ENCODE measurements at places on chromosomes 7 and 10. TPM values are rescaled to one million over a fixed set of nuclear protein-coding genes. Genes with fewer than 3 reads are reported as not detected.

- no peak overlapping the region for H3K27ac ChIP-seq
- no peaks in the 10 kb centered on the region for H3K27me3 ChIP-seq
- no peak for DNase-seq
- peaks cover 13% of the 10 kb centered on the region for H3K4me1 ChIP-seq
These were observed 120.6 kb downstream of the CLEC2L start for GRCh38 chr7:139643951-139644585.

GRCh38 chr7:2172311-2173188 lies 60.2 kb downstream of the MAD1L1 start:
- no peaks in the 10 kb centered on the region for H3K27me3 ChIP-seq
- no peak for DNase-seq
- H3K4me1 ChIP-seq: peaks cover 47% of the 10 kb centered on the region
- no peak overlapping the region for H3K4me3 ChIP-seq

DNA sequence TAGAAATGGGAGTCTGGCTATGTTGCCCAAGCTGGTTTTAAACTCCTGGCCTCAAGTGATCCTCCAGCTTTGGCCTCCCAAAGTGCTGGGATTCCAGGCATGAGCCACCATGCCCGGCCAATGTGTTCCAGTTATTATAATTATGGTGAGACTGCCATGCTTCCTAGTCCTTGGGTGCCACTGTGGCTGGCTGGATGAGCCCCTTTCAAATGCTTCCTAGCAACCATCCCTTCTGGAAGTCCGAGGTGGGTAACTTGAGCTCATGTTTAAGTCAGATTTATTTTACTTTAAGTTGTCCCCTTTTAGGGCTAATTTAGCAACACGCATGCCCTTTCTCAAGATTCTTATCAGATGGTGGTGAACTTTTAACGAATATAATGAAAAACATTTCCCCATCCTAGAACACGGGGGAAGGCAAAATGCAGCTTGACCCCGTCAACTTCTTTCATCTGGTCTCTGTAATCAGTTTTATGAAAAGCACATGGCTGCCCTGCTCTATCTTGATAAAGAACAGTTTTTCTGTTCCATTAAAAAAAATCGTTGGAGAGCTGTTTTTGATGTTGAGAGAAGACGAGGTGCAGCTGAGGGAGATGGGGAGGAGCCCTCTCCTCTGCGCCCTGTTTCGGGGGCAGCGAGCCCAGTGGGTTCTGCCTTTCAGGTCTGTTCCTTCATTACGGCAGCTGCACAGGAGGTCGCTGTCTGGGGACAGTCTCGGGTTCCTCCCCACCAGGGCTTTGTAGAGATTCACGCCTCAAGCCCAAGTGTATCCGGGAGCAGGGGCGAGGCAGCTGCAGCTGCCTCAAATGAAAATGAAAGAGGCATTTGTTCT lies 61.0 kb upstream of the MKI67 start:
- no peak overlapping the region for H3K27ac ChIP-seq
- DNase-seq: no peak
- H3K4me1 ChIP-seq: no peaks in the 10 kb centered on the region
- H3K36me3 ChIP-seq: no peaks in the 10 kb centered on the region
- peaks cover 5% of the 10 kb centered on the region for H3K27me3 ChIP-seq

DNA sequence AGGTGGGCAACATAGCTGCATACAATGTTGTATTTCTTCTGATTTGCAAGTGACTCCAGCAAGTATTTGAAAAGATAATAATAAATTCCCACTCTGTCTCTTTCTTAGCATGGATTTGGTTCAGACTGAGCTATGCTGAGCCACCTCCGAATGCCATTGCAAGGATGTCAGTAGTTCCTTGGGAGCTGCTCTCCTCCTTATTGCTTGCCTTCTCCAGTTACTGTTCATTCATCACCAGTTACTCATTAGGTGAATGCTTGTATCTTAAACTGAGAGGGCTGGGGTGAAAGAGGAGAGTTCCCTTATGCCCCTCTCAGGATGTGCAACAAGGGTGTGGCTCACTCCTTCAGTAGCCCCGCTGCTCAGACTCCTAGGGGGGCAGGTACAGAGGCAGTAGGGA lies 78.4 kb upstream of the PRKAR2B start:
- no peaks in the 10 kb centered on the region for H3K4me1 ChIP-seq
- no peaks in the 10 kb centered on the region for H3K36me3 ChIP-seq
- H3K27ac ChIP-seq: no peak overlapping the region

GRCh38 chr10:13872411-13872810 lies 285.6 kb downstream of the PRPF18 start:
- H3K4me1 ChIP-seq: no peaks in the 10 kb centered on the region
- peaks cover 2% of the 10 kb centered on the region for H3K27me3 ChIP-seq
- no peaks in the 10 kb centered on the region for H3K36me3 ChIP-seq
- no peak overlapping the region for H3K27ac ChIP-seq
- H3K4me3 ChIP-seq: no peak overlapping the region
- no peak for DNase-seq

DNA sequence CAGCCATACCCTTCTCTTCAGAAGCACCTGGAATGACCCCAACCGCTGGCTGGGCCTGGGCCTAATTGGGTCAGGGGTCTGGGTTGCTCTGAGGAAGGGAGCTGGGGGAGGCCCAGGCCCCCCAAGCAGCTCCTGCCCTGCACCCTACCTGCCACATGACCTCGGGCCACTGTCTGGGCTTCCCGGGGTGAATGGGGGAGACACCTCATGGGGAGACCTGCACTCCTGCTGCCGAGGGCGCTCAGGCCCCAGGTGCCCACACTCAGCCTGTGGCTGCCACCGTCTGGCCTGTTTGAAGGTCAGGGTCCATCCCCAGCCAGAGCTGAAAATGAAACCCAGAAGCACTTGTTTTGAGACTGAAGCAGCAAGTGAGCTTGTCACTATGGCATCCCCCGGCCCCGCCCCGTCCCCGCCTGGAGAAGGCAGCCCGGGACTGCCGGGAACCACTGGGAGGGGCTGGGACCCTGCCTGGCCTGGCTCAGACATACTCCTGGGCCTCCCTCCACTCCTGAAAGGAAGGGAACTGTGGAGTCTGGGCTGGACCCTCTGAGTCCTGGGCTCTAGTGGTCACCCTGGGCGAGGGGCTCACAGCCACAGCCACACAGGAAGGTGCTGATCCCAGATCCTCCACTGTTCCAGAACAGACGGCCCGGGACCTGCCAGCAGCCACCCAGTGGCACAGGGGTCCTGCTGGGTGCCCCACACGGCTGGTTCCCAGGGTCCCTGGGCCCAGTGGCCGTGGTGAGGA lies 7.4 kb upstream of the MICALL2 start:
- no peak overlapping the region for H3K4me3 ChIP-seq
- H3K4me1 ChIP-seq: peaks cover 10% of the 10 kb centered on the region
- H3K36me3 ChIP-seq: peaks cover 30% of the 10 kb centered on the region
- H3K27me3 ChIP-seq: no peaks in the 10 kb centered on the region
- H3K27ac ChIP-seq: peak overlapping the region; percentile 66
- peak; percentile 76 for DNase-seq

The CNPY1 gene
- not detected for total RNA-seq

GRCh38 chr7:157499121-157499834 lies 162.5 kb downstream of the DNAJB6 start:
- H3K27me3 ChIP-seq: peaks cover 5% of the 10 kb centered on the region
- no peaks in the 10 kb centered on the region for H3K36me3 ChIP-seq

DNA sequence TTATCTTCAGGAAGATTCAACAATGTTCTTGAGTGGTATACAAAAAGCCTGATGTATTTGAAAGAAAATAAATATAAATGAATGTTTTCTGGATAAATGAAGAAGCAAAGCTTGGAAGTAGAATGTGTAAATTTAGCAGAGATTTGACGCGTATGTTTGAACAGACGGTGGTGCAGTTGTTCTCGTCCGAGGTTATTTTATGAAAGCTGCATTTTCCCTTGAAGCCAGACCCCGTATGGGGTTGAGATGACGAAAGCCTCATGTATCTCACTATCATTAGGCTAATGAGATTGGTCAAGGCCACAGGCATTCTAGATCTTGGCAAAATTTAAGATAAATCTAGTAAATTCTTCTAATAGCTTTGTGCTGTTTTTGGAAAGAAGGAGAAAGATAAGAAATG lies 195.2 kb downstream of the NXPH1 start:
- no peak overlapping the region for H3K27ac ChIP-seq
- H3K27me3 ChIP-seq: no peaks in the 10 kb centered on the region
- no peak for DNase-seq
- no peak overlapping the region for H3K4me3 ChIP-seq

DNA sequence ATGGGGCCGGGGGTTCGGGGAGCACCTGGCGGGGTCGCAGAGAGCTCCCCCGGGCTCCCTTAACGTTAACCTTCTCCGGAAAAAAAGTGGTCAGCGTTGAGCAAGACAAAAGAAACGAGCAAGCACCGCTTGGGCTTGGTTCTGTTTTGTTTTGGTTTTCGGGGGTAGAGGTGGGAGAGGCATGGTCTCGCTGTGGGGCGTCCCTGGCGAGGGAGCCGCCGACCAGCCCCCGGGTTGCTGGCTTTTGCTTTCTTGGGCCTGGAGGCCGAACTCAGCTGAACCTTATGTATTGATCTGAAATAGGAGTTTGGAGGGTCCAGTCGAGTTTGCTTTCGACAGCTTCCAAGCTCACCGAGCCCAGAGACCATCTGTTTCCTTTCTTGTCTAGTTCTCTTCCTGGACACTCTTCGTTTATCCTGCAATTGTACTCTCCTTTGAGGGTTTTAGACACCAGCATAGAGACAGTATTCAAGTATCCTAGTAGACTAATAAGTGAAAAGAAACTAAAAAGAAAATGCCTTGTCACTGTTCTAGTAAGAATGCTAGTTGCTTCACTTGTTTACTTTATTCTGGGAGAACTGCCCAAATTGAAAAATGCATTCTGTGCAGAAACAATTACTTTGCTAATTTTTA lies 980 bp downstream of the FHIP2A start:
- H3K36me3 ChIP-seq: no peaks in the 10 kb centered on the region
- H3K4me3 ChIP-seq: peak overlapping the region; percentile 93
- no peaks in the 10 kb centered on the region for H3K27me3 ChIP-seq
- peaks cover 32% of the 10 kb centered on the region for H3K4me1 ChIP-seq

The GRIFIN gene
- total RNA-seq: not detected

GRCh38 chr10:43955002-43955596 lies 306.4 kb upstream of the ZNF32 start:
- H3K36me3 ChIP-seq: no peaks in the 10 kb centered on the region
- H3K4me1 ChIP-seq: no peaks in the 10 kb centered on the region
- H3K4me3 ChIP-seq: no peak overlapping the region
- H3K27ac ChIP-seq: no peak overlapping the region

The NEUROG3 gene
- total RNA-seq: not detected

DNA sequence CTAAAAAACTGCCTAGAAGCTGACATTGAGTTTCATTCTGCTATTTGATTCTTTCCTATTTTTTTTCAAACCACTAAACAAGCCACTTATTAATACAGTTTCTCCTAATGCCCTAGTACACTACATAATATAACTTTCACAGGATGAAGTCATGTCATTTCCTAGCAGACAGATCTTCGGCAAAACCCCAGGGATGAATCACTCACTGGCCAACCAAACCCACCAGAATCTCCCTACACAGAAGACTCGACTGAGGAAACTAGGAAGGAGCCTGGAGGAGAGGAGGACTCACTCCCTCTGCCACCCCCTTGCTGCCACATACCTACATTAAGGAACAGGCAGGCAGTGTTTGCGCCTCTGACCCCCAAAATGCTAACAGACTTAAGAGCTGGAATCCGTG lies 33.4 kb downstream of the XPNPEP1 start:
- DNase-seq: no peak
- no peak overlapping the region for H3K4me3 ChIP-seq
- H3K36me3 ChIP-seq: peaks cover 38% of the 10 kb centered on the region
- no peak overlapping the region for H3K27ac ChIP-seq
- peaks cover 23% of the 10 kb centered on the region for H3K4me1 ChIP-seq

DNA sequence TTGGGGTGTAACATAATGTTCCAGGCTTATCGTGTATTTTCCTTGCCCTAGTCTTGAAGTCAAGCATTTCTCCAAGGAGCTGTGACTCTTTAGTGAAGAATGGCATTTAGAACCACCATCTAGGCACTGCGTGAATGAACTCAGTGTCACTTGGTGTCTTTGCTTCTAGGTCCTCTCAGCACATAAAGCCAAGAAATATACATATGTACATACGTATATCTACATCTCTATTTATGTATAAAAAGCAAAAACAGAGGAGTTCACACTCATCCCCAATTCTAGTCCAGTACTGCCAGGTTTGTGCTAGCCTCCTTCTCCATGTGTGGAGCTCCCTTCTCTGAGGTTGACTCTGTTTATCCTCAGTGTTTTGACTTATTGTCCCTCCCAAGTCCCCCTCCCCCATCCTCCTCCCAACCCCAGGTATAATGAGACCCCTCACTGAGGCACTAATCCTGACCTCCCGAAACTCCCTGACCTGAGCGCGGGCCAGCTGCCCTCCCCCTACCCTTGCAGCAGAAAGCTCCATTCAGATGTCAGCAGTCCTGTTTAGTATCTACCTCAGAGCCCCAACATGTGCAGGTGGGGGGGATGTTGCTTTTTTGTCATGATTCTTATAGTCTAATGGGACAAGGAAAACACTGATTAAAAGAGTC lies 61.5 kb downstream of the GDI2 start:
- no peak for DNase-seq
- H3K27me3 ChIP-seq: no peaks in the 10 kb centered on the region
- H3K27ac ChIP-seq: no peak overlapping the region
- peaks cover 67% of the 10 kb centered on the region for H3K36me3 ChIP-seq

Data from psoas muscle (tissue), 8 donors.